ENCODE measurements at places on chromosomes 2 and 18.

GRCh38 chr2:138922973-138923563 lies 142.9 kb upstream of the NXPH2 start:
- no peak for DNase-seq

- DNase-seq, result no peak
Measured at GRCh38 chr18:70621710-70622109, 332.9 kb downstream of the SOCS6 start.

DNA sequence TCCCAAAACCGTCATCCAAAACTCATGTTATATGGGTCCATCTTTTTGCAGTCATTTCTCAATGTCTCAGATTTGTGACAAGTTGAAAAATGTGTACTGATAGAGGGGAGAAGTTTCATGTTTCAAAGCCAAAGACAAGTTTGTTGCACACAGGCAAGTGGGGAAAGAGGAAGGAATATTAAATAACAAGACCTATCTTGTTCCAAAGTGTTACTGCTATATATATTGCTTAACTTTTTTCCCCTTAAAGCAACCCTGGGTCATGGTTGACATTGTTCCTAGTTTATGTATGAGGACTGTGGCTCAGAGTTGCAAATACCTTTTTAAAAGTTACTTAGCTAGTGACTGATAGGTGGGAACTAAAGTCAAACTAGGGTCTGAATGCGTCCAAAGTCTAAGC lies 1.7 kb downstream of the ITGA4 start:
- no peak for DNase-seq

- DNase-seq, result no peak
Measured at GRCh38 chr2:32009516-32010256, 1.1 kb downstream of the MEMO1 start.

- DNase-seq, result no peak
Measured at GRCh38 chr18:57885931-57886330, 82.8 kb upstream of the ATP8B1 start.

DNA sequence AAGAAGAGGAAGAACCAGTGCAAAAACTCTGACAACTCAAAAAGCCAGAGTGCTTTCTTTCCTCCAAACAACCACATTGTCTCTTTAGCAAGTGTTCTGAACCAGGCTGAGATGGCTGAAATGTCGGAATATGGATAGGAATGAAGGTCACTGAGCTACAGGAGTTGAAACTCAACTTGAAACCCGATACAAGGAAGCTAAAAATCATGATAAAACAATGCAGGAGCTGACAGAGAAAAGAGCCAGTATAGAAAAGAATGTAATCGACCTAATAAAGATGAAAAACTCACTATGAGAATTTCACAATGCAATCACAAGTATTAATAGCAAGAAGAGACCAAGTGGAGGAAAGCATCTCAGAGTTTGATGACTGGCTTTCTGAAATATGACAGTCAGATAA lies 15.0 kb upstream of the EIF2AK3 start:
- no peak for DNase-seq

GRCh38 chr2:209340522-209340921 lies 83.3 kb upstream of the MAP2 start:
- no peak for DNase-seq

- DNase-seq, result no peak
Measured at GRCh38 chr2:142592171-142592570, 285.3 kb upstream of the KYNU start.

DNA sequence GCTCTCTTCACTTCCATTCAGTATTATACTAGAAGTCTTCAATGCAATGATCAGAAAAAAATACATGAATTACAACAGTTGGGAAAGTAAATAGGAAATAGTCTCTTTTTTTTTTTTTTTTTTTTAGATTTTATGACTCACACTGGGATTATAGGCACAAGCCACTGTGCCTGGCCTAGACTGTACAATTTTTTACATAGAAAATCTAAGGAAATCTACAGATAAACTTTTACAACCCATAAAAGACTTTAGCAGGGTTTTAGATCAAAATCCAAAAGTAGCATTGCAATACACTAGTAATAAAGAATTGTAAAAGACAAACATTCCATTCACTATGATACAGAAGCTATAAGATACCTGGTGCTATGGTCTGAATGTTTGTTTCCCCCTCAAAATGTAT lies 39.0 kb downstream of the CFAP221 start:
- no peak for DNase-seq

DNA sequence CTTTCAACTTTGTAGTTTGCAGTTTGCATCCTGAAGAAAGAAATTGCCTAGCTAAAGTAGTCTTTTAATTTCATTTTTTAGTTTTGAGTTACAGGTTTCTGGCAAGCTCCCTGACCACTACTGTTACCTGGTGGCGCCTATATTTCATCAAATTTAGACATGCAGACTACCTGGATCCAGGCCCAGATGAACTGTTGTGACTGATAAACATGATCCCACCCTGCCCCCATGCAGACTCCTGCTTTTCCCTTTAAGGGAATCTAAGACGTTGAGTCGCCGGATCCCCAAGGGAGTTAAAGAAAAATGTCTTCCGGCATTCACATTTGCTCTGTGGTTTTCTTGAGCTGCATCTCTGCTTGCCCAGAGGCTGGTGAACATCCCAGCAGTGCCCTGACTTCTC lies 22.2 kb downstream of the METAP1D start:
- no peak for DNase-seq

DNA sequence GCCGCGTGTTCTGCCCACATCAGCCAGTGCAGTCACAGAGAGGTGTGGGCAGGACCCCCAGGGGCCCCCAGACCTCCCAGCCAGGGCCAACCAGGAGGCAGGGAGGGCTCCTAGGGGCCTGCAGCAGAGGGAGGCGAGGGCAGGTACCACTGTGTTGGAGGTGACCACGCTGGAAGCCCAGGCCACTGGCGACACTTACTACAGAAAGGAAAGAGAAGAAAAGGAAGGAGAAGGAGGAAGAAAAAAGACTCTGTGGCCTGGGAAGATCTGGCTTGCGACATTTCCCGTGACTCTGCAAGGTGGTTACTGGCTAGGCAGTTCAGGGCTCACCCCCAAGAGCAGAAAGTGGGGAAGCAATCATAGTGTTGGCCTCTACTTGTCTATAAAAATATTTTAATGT lies 98.1 kb upstream of the BCL2L11 start:
- DNase-seq, result no peak

DNA sequence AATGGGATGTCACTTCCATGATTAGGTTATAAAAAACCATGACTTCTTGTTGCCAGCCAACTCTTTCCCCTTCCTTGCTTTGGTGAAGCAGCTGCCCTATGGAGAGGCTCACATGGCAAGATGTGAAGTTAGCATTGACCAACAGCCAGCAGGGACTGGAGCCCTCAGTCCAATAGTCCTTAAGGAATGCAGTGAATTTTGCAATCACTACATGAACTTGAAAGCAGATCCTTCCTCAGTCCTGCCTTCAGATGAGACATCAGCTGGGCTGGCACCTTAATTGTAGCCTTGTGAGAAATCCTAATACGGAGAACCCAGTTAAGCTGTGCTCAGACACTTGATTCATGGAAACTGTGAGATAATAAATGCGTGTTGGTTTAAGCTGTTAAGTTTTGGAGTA lies 61.8 kb downstream of the ATP8B1 start:
- no peak for DNase-seq

DNA sequence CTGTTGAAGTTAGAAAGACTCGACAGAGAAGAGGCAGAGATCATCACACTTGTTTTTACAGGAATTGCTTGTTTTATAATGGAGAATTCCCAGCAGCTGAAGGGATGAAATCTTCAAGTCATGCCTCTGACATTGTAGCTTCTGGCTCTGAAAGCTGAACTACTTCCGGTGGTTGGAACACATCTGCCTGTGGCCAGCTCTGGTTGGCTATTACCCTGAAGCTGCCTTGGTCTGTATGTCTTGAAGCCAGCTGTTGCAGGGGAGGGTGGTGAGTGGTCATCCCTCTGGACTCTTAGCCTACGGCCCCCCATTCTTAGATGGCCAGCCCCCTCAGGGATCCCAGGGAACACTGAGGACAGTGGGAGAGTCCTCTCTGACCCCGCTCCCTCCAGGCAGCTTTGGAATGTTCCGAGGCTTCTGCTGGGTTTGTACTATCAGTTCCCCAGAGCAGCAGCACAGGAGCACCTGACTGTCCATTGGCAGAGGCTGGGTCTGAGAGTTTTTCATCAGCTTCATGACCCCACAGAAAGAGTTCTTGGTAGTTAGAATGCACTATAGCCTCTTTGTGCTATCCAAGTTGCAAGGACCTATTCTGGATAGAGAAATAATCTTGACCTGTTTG lies 87.4 kb upstream of the CAPN13 start:
- DNase-seq, result no peak

- no peak for DNase-seq
Measured at GRCh38 chr2:50535971-50536759, 495.8 kb downstream of the NRXN1 start.

GRCh38 chr2:15809404-15809803 lies 130.9 kb upstream of the MYCN start:
- no peak for DNase-seq

DNA sequence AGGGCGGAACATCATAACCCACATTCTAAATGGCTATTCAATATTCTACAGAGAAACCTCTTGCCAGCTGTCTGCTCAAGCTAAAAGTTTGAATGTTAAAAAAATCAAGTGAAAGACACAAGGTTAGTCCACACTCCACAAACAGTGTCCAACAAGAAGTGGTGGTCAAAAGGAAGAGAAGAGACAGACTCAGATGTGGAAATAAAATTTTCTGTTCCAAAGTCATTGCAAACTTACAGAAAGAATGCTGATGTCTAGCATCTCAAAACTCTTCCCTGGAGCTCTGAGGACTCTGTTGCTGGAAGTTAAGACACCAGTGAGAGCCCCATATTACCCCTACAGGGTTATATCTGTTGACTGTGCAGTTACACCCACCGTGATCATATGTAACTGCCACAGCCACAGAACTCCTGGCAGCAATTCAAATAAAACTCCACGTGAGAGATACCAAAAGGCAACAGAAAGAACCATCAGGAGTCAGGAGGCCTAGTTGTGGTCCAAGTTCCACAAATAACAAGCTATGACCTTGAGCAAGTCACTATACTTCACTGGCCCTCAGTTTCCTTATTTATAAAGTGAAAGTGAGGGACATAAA lies 60.9 kb downstream of the AAK1 start:
- no peak for DNase-seq

- no peak for DNase-seq
Measured at GRCh38 chr18:67354091-67354490, 162.4 kb downstream of the DSEL start.

GRCh38 chr2:236578411-236578846 lies 8.8 kb downstream of the ACKR3 start:
- DNase-seq, result no peak

DNA sequence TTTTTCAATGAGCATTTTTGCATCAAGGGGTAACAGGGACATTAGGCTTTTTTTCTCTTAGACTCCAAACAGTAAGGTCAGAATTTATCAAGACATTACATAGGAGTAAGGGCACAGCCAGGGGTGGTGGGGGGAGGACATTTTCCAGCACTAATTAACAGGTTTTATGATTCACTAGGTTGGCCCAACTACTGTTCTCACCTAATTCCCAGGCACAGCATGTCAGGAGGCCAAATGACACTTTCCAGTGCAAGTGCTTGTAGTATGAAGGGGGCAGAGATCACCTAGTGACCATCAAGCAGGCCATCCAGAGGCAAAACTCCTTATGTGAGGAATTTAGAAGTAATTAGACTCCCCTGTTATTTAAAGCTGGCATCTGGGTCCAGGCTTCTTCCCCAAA lies 3.9 kb upstream of the MBD2 start:
- no peak for DNase-seq

GRCh38 chr2:88345842-88346241 lies 106.7 kb downstream of the FOXI3 start:
- DNase-seq, result no peak

- no peak for DNase-seq
Measured at GRCh38 chr2:239824866-239825704, 200.1 kb downstream of the NDUFA10 start.

DNA sequence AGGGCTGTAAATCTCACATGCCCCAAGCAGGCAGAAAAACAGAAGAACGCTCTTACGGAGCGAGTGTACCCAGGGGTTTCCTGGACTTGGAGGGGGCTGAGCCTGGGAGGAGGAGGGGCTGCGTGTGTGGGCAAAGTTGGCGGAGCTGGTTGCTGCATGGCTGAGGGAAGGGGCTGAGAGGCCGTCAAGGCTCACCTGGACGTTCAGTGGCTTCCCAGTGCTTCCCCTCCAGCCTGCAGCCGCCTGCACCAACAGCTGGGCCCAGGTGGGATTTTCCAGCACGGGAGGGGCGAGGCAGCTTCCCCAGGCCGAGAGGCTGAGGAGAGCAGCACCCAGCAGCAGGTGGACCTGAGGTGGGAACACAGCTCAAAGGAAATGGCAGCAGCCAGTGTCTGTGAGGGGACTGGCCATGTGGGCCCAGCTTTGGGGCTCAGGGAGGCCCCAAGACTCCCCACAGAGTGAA lies 70.6 kb upstream of the CTDP1 start:
- no peak for DNase-seq

DNA sequence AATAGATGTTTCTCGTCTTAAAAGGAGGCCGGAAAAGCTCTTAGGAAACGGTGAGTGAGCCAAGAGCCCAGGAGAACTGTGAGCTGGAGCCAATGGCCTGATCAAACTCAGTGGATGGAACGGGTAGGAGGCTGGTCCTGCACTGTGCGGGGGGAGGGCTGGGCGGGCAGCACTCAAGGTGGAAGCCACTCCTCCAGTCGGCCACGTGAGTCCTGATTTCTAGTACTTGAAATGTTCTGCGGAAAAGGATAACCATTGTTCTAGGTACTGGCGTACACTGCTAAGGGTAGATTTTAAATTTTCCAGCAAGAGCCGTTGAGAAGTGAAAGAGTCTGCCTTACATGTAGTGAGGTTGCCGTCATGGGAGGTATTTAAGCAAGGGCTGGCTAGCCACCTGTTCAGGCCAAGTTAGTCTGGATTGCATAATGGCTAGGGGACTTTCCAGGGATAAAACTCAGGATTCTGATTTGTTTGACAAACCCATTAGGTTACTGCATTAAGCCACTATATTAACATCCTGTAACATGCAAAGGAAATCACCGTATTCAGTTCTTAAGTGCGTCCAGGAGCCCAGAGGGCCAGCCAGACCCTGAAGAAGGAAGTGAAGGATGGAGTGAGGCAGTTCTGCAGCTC lies 51.3 kb upstream of the ODC1 start:
- no peak for DNase-seq

DNA sequence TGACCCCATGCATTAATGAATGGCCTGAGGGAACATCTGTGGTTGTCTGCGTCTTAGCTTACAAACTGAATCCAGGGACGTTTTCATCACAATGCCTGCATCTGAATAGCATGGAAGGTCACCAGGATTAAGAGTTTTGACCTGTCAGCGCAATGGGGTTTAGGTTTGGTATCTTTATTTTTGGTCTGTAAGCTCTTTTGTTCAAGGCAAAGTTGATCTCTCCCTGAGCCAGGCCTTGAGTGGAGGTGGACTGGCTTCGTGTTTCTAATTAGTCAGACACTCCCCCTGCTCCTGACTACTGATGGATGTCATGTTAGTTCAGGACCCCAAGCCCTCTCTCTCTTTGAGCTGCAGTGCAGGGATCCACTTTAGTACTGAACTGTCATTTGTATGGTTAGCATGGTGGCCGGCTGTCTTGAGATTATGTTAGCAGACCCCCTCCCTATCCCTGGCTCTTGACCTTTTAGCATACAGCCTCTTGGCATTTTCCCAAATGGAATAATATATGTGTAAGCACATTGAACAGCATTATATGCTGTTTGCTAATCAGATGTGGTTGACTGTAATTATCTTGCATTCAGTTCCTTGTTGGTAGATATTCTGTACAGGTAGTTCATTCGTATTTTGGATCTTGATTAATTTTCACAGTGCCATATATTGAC lies 59.2 kb downstream of the LYPD6 start:
- no peak for DNase-seq

- DNase-seq, result no peak
Measured at GRCh38 chr2:241890524-241891235, 21.2 kb downstream of the RTP5 start.

Data from hypothalamus (tissue), 51 donors.